ENCODE measurements at places on chromosomes 5 and 9.

DNA sequence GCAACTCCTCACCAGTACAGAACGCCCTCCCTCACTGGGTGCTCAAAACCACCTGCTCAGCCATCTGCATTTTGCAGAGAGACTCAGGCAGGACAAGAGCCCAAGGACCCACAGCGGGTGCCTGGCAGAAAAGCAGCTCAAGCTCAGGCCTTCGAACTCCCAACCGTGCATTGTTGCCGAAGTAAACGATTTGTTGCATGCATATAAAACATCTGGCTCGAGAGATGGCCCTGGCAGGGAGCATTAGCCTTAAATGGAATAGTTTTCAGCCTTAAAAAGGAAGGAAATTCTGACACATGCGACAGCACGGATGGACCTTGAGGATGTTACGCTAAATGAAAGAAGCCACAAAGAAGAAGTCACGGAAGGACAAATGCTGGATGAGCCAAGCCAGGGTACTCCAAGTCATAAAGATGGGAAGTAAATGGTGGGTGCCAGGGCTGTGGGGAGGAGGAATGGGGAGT lies 160.4 kb upstream of the PHYKPL start:
- no peak for DNase-seq

GRCh38 chr5:76545184-76545583 lies 78.0 kb downstream of the F2RL2 start:
- no peak for DNase-seq

GRCh38 chr5:67976181-67976580 lies 239.4 kb upstream of the PIK3R1 start:
- DNase-seq, result no peak

GRCh38 chr5:21649969-21650368 lies 1203.2 kb downstream of the CDH12 start:
- no peak for DNase-seq

DNA sequence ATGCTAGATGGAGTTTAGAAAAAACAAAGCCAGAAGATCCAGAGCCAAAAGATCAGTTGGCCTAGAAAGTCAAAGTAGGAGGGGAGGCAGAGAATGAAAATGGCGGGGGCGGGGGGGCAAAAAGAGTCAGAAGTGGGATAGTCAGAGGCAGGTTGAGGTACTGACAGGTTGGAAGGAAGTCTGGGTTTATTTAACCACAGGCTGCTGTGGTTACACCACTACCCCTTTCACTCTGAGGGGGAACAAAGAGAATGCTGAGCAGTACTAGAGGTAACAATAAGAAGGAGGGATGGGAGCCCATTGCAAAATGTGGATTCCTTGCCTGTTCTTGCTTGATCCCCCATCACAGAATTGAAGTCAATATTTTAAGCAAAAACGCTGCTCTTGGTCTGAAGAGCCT lies 111.8 kb downstream of the CAVIN4 start:
- DNase-seq, result no peak

- DNase-seq, result no peak
These were observed at the start of gene NR2F1-AS1 for GRCh38 chr5:93580927-93581445. NR2F1-AS1 (minus strand) TSS chr5:93581219.

GRCh38 chr9:21672761-21673160 lies 129.7 kb upstream of the MTAP start:
- DNase-seq, result no peak

GRCh38 chr9:79616971-79617370 lies 45.2 kb downstream of the TLE4 start:
- DNase-seq, result no peak

GRCh38 chr5:174951151-174951780 lies 226.9 kb downstream of the MSX2 start:
- peak; percentile 72 for DNase-seq

- DNase-seq, result no peak
These were observed 209.2 kb upstream of the MAP3K1 start for GRCh38 chr5:56606192-56606591.

GRCh38 chr5:179342577-179342976 lies 2.7 kb downstream of the ADAMTS2 start:
- DNase-seq, result no peak

DNA sequence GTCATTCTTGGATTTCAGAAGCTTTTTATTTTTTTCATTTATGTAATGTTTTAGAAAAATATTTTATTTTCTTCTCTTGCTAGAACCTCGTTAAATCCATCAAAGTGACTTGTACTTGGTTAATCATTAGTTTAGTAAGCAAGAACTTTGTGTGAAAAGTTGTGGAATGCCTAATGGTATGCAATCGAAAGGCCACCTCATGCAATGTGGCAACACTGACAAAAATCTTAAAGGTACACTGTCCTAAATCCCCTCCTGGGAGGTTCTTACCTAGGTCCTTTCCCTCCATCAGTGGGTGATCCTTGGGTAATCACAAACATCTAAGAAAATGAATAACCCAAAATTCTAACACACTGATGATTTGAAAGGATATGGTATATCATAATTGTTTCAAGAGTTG lies 304.2 kb downstream of the DNAH5 start:
- no peak for DNase-seq

All from hippocampal formation (tissue), 2 donors.